CD4-positive, alpha-beta memory T cell (primary cell): ENCODE measurements at places on chromosomes 7 and 10. TPM values are rescaled to one million over a fixed set of nuclear protein-coding genes. Genes with fewer than 3 reads are reported as not detected.

Gene IGFBP1
- not detected for total RNA-seq

Gene SEMA3D
- not detected for total RNA-seq

Gene FAM237B
- total RNA-seq: not detected

Gene EVX1
- not detected for total RNA-seq

Gene KCNH2
- total RNA-seq: 2.6 TPM

Gene CYP2C19
- total RNA-seq: not detected

Gene NPSR1
- total RNA-seq: not detected

Gene CHAT
- not detected for total RNA-seq

Gene SORCS3
- not detected for total RNA-seq

Gene POLL
- total RNA-seq: 59.3 TPM

Gene ADIRF
- not detected for total RNA-seq

Gene APBB1IP
- total RNA-seq: 106 TPM

Gene OR2A5
- not detected for total RNA-seq

Gene PTPN20
- 1.0 TPM for total RNA-seq

Gene CPN1
- not detected for total RNA-seq

Gene NRCAM
- 0.41 TPM for total RNA-seq

Gene LLCFC1
- not detected for total RNA-seq

Gene LRGUK
- 0.38 TPM for total RNA-seq
